Adipocyte (in vitro differentiated cells): ENCODE measurements at places on chromosomes 12 and 14.

- DNase-seq: peak; percentile 90
Observed at GRCh38 chr12:22443379-22444316, 100.7 kb downstream of the C2CD5 start.

GRCh38 chr12:10753059-10753458 lies 29.9 kb upstream of the YBX3 start:
- DNase-seq: peak; percentile 22

GRCh38 chr14:33762161-33762851 lies 188.6 kb downstream of the EGLN3 start:
- no peak for DNase-seq

GRCh38 chr12:113709456-113709855 lies 237.8 kb upstream of the LHX5 start:
- DNase-seq: no peak

DNA sequence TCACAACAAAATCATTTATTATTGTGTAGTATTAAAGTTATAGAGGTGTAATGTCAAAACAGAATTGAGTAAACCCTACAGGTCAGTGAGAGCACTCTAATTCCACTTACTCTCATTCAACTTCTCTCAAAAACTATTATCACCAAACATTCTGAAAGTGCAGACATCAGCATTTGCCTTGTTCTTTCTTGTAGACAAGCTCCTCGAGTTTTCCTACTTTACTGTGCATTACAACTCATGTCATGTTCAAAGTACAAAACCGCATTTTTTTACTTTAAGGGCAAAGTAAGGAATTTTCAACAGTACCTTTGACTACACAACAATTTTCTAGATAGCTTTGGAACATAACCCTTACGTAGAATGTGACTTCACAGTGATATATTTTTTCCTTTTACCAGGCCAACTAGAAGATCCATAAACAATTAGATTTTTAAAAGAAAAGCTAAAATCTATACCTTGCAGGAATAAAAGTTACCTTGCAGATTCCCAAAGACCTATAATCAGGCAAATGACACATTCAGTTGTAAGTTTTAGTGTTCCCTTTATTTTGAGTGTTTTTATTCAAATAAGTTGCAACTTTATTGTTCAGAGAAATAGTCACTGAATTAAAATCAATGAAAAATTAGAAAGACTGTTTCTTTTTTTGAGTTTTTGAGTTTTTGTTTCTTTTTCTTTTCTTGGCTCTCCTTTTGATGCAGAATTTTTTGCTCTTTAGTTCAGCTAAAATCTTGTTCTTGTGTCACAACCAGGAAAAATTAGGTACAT lies 12.7 kb upstream of the USP15 start:
- DNase-seq: no peak

DNA sequence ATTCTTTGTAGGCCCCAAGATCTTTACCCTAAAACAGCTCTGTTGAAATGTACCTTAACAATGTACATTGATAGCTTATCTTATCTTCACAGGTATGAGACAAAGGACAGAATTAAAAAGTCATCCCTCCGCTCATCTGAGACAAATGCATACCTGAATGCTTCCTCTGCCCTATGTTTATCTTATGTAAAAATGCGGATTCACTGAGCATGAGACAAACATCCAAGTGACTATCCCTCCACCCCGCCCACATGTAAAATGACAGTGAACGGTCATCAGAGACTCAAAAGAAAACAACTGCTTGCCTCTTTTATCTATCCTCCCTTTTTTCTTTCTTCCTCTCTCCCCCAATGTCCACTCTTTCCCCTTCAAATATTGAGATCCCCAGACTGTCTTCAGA lies 37.2 kb upstream of the ZNF740 start:
- DNase-seq: no peak

DNA sequence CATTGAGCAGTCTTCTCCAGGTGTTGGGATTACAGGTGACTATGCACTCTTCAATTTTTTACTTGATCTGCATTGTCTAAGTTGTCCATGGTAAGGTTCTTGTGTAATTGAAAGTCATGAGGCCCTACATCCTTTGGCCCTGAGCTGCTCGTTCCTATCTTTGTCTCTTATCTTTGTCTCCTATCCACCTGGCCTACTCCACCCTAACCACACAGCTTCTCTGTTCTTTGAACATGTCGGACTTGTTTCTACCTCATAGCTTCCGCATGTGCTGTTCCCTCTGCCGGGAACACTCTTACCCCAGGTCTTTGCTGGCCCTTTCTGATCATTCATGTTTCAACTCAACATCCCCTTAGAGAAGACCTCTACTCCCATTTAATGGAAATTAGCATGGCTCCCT lies 194.8 kb upstream of the TBX3 start:
- no peak for DNase-seq

GRCh38 chr12:49260571-49261363 lies 4.1 kb upstream of the TUBA1C start:
- DNase-seq: no peak

DNA sequence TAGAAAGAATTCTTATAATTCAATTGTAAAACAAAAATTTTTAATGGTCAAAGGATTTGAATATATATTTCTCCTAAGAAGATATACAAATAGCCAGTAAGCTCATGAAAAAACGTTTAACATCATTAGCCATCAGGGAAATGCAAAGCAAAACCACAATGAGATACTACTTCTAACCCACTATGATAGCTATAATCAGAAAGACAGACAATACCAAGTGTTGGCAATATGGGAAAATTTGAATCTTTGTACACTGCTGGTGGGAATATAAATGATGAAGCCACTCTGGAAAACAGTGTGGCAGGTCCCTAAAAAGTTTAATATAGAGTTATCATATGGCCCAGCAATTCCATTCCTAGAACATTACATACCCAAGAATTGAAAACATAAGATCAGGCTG lies 25.4 kb downstream of the RALGAPA1 start:
- DNase-seq: no peak

- no peak for DNase-seq
Observed at GRCh38 chr12:62472472-62472871, 5.8 kb downstream of the MON2 start.

GRCh38 chr12:39003541-39004155 lies 98.3 kb upstream of the CPNE8 start:
- DNase-seq: no peak
